ENCODE measurements at places on chromosomes 12 and 14. TPM values are rescaled to one million over a fixed set of nuclear protein-coding genes. Genes with fewer than 3 reads are reported as not detected.

PZP gene
- total RNA-seq, result 0.11 TPM

DDX54 gene
- total RNA-seq, result 38.3 TPM

KRT82 gene
- total RNA-seq, result not detected

PHETA1 gene
- 5.5 TPM for total RNA-seq

OR4E2 gene
- total RNA-seq, result not detected

PRPH gene
- not detected for total RNA-seq

RIMBP2 gene
- total RNA-seq, result not detected

Measured in dermis lymphatic vessel endothelial cell (primary cell).